Kidney epithelial cell (primary cell): ENCODE measurements at places on chromosomes 1 and 21. TPM values are rescaled to one million over a fixed set of nuclear protein-coding genes. Genes with fewer than 3 reads are reported as not detected.

DNA sequence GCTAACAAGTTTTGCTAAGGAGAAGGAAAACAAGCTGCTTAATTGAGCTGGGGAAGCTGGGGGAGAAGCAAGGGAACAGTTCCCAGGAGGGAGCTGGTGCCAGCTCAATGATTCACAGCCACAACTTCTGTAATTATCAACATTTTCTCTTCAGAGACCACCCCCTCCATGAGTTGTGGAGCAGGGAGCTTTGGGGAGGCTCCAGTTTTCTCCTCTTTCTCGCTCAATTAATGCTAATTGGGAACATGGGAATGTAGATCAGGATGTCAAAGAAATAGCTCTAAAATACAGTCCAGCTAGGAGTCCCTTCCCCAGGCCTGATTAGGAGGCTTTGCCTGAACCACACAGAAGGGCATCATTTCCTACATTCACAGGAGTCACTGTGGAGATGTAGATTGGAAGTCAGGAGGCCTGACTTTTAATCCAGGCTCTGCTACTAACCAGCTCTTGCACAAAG, 12.1 kb upstream of the MNDA start:
- no peak for DNase-seq

DNA sequence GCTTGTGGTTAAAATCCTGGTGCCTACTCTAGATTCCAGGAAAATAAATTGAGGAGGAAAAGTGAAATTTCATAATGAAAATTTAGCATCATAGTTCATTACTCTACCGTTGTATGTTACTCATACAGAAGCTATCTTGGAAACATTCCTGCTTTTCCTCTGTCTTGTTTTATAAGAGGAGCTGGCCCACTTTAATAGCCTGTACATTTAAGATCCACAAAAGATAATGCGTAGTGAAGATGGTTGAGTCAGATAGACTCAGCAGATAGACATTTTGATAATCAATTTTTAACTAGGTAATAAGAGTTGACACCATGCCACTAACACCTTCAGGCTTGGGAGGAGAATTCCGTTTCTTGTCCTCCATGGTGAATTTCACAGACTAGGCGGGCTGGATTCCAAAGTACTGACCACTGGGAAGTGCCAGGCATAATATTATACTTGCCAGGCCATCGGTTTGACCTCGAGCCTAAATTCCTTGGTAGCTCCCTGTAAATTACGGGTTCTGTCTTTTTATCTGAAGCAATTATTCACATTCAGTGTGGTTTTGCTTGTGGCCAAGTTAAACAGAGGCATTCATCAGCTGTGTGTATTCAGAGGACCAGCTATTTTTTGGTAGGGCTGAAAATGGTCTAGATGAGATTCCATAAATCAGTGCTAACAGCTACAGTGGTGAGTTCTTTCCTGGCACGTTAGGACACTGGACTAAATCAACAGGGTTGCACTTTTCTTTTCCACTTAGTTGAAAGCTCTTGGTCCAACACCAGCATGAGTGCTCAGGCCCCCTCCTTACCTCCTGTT, 111.9 kb upstream of the KAZN start:
- DNase-seq, result peak; percentile 65

GRCh38 chr1:239717097-239717917, 330.9 kb downstream of the CHRM3 start:
- no peak for DNase-seq

DNA sequence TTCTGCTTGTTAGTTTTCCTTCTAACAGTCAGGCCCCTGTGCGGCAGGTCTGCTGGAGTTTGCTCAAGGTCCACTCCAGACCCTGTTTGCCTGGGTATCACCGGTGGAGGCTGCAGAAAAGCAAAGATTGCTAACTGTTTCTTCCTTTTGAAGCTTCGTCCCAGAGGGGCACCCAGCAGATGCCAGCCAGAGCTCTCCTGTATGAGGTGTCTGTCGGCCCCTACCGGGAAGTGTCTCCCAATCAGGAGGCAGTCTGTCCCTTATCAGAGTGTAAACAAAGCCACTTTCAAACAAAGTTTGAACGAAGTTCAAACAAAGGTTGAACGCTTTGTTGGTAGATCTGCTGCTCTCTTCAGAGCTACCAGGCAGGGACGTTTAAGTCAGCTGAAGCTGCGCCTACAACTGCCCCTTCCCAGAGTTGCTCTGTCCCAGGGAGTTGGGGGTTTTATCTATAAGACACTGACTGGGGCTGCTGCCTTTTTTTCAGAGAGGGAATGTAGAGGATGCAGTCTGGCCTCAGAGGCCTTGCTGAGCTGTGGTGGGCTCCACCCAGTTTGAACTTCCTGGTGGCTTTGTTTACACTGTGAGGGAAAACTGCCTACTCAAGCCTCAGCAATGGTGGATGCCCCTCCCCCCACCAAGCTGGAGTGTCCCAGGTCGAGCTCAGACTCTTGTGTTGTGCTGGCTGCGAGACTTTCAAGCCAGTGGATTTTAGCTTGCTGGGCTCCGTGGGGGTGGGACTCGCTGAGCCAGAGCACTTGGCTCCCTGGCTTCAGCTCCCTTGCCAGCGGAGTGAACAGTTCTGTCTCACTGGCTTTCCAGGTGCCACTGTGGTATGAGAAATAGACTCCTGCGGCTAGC, 401.8 kb downstream of the SRGAP2C start:
- DNase-seq, result no peak

DNA sequence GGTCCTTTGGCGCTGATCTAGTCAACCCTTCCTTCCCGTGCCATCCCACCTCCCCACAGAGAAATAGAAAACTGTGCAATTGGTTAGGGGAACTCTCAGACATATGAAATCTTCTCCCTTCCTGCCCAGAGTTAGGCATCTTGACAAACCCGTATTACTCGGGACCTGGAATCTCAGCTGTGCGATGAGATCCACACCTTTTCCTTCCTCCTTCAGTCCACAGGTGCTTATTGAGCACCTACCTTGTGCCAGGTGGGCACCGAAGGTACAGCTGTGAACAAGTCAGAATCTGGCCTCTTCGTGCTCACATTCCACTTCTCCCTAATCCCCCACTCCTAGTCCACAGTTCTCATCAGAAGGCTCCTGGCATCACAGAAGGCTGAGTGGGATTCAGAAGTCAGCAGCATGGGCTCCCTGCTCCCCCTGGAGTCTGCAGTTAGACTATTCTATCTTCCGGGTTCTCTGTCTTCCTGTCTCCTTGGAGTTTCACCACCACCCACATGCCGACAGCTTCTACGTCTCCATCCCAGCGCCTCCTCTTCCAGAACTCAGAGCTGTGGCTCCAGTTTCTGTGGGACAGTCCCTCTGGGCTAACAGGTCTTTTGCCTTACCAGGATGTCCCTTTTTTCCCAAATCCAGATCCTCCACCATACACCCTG, 23.0 kb downstream of the KNCN start:
- no peak for DNase-seq

DNA sequence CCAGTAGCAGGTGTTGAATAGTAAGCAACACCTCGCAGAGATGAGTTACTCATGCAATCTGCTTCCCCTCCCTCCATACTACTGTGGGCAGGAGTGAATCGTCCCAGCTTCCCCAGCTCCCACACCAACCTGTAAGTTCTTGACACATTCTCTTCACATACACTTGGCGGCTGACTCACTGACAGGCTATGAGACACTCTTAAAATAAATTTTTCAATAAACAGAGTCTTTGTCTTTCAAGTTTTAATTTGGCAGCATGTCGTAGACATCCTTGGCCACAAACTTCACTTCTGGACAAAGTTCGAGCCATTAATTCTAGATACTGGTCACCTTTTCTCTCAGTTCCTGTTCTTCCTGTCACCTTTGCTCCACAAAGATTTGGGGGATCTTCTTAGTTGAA, 290.7 kb downstream of the TM2D1 start:
- peak; percentile 53 for DNase-seq

DNA sequence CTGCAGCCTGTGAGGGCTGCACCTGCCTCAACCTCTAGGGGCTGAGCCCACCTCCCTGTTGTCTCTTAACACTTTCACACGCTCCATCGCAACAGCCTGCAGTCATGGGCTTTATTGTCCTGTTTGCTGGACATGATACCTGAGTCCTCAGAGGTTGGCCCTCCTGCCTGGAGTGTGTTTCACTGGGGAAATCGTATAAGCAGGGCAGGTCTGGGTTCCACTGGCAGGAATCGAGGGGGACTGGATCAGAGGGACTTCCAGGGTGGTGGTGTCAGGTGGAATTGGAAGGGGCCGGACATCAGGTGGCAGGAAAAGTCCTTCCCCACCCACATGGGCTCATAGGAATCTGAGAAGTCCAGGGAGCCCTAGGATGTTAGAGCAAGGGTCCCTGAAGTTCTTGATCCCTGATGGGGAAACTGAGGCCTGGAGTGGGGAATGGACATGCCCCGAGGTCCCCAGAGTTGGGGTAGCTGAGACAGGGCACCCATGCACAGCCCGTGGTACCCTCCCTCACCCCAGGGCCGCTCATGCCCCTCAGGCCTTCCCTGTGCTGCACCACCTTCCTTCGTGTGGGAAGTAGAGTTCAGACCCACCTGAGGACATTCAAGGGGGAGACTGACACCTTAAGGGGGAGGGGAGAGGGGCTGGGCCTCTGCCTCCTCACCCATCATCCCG, 66.6 kb downstream of the PIK3CD start:
- DNase-seq, result no peak

The AGMAT gene
- 0.75 and 0.96 TPM in 2 replicates for total RNA-seq

GRCh38 chr1:197285526-197286205, 17.6 kb downstream of the CRB1 start:
- no peak for DNase-seq

The DDAH1 gene
- total RNA-seq, result 32.6 and 33.4 TPM in 2 replicates

DNA sequence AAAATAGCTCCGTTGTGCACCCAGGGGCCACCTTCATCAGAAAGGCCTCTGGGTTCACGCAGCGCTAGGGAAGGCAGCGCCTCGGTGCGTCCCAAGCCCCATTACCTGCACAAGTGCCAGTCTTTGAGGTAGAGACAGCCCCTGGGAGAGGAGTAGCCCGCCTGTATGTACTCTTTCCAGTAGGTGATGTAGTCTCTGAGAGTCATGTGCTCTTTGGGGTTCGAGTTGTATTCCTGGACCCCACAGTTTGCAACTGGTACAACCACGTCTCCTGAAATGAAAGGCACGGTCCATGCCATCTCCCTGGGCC, 601 bp downstream of the JMJD4 start:
- DNase-seq, result no peak

The FAM151A gene
- not detected in 2 replicates for total RNA-seq

The OR6N1 gene
- total RNA-seq, result not detected in 2 replicates

DNA sequence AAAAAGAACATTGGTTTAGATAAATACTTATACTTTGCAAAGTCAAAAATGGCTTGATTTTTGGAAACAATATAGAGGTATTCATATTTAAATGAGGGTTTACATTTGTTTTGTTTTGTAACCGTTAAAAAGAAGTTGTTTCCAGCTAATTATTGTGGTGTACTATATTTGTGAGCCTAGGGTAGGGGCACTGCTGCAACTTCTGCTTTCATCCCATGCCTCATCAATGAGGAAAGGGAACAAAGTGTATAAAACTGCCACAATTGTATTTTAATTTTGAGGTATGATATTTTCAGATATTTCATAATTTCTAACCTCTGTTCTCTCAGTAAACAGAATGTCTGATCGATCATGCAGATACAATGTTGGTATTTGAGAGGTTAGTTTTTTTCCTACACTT, 65.3 kb upstream of the SAMD13 start:
- no peak for DNase-seq

DNA sequence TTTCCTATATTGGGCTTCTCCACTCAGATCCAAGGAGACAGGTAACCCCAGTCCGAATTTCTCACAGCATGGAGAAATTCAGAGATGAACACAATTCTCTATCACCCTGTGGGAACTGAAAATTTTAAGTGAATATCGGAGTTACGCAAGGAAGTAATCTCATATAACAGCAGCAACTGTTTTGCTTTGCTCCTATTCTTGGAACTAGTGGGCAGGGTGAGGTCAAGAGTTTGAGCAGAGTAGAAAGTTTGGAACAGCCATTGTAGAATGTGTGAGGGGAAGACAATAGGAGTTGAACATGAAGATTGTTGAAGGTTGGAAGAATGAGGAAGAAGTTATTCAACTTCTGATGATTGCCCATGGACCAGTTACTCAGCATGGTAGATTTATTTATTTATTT, 24.3 kb upstream of the SLC35D1 start:
- no peak for DNase-seq

DNA sequence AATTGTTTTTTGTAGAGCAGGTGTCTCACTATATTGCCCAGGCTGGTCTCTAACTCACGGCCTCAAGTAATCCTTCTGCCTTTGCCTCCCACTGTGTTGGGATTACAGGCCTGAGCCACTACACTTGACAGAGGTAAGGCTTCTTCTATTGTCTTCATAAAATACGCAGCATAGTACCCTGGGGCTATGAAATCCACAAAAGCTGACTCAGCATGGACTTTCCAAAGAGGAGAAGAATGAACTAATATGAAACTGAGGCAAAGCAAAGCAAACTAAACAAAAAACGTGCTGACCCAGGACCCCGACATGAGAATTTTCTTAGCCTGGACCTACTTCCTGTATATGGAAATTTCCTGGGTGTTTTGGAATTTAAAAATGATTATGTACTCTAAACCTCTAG, 18.5 kb upstream of the ATP13A2 start:
- DNase-seq, result no peak

DNA sequence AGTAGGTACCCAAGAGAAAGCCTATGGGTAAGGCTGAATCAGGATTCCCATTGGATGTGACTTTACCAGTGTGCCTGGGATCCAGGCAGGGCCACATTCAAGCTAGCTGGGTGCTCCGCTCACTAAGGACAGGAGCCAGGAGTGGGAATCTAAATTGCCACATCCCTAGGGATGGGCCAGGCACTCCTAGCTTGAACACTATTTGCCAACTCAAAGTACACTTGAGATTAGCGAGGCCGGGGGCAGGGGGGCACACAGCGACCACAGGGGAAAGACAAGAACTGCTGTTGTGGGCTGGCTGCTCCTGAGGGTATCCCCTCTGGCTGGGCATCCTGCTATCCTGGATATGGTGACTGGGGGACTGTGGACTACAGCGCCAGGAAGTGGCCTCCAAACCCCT, 4.3 kb downstream of the SLC45A3 start:
- DNase-seq, result no peak

DNA sequence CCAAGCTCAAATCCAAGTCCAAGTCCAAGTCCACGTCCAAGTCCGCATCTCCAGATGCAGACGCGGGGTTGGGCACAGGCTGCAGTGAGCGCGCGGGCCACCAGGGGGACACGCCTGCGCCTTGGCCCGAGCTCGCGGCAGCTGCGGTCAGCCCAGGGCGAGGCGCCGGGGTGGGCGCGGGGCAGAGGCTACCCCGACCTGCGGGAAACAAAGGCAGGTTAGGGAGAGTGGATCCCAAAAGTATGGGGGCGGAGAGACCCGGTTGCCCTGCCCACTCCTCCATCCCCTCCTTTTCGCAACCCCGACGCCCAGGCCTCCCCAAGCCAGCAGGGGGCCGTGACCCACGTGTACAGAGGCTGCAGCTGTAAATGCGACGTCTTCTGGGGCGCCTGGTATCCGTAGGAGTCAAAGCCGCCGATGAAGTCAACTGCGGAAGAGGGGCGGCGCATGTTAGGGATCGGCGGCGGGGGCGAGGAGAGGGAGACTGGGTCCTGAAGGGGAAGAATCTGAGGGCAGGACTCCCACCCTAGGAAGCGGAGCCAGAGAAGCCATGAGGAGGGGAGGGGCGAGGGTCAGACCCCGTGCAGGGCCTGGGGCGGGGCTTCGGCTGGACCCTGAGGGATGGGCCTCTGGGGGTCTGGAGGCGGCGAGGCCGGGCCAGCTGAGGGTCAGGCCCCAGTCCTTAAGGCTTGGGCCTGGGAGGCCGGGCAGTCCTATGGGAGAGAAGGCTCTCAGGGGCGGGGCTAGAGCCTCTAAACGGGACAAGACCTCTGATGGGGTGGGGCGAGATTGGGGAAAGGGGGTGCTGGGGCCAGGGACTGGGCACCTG, 58.0 kb downstream of the NKAIN1 start:
- DNase-seq, result no peak

GRCh38 chr1:118084400-118084799, 100.6 kb downstream of the SPAG17 start:
- no peak for DNase-seq

The HSF2BP gene
- 3.4 and 3.5 TPM in 2 replicates for total RNA-seq

GRCh38 chr1:177427811-177428210, 257.1 kb downstream of the BRINP2 start:
- no peak for DNase-seq
